ENCODE measurements at places on chromosomes 2 and 18.

- no peak for DNase-seq
These were observed 78.2 kb downstream of the ZEB2 start for GRCh38 chr2:144441711-144442141.

- no peak for DNase-seq
These were observed 52.5 kb downstream of the MBP start for GRCh38 chr18:77079954-77080682.

DNA sequence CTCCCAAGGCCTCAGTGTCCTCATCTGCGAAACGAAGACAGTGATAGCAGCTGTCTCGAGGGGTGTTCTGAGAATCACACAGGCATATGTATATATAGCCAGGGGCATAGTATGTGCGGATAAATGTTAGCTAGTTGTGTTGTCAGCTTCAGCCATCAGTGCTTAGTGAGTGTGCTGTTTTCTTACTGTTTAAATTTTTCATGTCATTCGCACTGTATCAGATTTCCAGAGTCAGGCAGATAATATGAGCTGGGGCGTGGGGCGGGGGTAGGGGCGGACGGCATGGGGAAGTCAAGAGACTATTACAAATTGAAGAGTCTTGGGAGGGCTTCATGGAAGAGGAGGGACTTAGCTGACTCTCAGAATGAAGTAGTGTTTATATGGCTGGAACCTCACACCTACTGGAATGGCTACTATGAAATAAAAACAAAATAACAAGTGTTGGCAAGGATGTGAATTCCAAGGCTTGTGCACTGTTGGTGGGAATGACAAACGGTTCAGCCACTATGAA lies 7.0 kb downstream of the TRAPPC12 start:
- no peak for DNase-seq

- DNase-seq, result peak; percentile 74
These were observed 366.0 kb upstream of the SLC14A2 start for GRCh38 chr18:45249246-45249661.

DNA sequence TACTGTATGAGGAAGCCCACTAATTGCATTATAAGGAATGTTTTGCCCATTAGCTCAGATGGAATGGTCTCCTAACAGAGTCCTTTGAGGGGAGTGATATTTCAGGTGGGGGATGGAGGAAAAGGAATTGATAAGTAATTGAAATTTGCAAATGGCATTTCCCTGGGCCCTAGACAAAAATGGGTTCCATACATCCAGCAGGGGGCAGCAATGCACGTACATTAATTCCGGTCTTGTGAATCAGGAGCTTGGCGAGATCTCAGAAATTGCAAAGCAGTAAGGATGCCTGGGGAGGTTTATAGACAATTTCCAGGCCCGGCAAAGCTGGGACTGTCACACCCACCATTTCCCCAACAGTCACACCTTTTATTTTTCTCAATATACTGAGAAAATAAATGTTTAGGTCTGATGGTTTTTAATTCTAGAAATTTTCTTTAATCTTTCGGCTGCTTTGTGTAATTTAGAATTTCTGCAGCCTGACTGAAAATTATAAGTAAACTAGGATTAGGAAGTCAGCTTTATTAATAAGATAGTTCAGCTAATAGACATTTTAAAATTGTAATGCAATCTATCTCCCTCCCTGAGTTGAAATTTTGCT lies 122.8 kb downstream of the LYPD1 start:
- peak; percentile 84 for DNase-seq

GRCh38 chr2:233791883-233792329 lies 13.8 kb downstream of the MROH2A start:
- DNase-seq, result no peak

DNA sequence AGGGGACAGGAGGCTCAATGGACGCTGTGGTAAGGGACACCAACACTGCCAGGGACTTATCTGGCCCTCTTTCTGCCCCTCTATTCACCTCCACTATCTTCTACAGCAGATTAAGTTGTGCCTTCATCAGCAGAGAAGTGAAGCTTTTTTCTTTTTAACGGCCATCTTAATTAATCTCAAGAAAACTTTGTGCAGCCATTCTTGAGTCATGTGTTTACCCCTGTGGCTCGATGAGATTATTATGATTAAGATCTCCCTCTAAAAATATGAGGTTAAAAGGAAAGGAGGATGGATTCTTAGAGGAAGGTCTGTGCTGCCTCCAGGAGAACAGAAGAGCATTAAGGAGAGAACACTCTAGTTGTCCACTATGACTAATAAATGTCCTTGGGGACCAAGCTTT lies 32.4 kb upstream of the DSC1 start:
- DNase-seq, result no peak

GRCh38 chr2:69615078-69615625 lies 28.4 kb downstream of the AAK1 start:
- DNase-seq, result no peak

GRCh38 chr2:70785137-70785911 lies 5.1 kb downstream of the FIGLA start:
- peak; percentile 56 for DNase-seq

DNA sequence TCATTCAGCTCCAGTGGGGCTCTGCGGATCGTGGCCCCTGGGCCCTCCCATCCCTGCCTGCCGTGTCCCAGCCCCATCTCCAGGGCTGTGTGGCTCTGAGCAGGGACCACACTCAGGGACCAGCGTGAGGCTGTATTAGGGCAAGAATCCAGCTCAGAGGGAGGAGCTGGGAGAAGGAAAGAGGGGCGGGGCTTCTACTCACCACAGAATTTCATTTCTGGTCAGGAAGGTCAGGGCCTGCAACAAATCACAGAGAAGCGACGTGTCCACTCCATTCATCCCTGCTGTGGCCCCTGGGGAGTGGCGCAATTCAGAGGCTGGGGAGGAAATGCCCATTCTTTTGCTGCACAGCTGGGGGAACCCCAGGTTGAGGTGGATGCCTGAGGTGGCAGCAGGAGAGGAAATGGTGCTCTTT lies 828 bp downstream of the CIB4 start:
- peak; percentile 71 for DNase-seq

DNA sequence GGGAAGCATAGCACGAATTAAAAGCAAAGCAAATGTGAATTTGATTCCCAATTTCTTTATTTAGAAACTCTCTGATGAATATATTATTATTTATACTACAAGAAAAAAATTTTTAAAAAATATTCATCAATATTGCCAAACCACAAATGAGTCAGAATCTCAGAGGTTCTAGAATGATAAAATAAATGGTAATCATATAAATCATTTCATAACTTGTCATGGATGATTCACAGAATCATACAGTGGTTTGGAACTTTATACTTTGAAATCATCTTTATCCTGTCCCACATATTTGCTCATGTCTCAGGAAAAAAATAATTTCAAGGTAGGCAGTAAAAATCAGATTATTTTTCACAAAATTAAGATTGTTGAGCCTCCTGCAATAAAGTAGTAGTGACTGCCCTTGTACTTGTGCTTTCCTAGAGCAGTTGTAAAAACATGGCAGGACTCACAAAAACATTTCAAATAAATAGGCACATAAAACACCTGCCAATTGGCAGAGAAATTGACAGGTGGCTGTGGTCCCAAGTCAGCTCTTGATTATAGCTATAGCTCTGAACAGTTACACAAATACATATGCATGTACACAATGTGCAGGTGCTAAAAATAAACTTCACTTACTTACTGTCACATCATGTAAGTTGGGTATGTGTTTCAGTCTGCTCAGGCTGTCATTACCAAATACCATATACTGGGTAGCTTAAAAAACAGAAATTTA lies 273.9 kb upstream of the SESTD1 start:
- DNase-seq, result peak; percentile 68

GRCh38 chr2:215277944-215278343 lies 33.9 kb upstream of the ATIC start:
- no peak for DNase-seq

DNA sequence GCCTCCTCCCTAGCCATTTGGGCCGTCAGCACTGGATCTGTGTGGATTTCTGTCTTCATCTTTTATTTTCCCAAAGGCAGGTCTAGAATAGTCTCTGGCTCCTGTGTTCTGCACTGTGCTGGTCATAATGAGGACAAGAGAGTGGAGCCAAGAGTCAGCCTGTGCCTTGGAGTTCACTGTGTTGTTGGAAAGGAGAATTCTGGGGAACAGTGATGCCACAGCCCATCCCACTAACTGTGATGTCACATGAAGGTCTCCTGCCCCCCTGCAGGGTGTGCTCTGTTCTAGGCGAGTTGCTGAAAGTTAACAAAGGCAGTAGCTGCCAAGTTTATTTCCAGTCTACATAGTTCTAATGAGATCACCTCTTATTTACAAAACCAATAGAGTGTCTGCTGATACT lies 248.5 kb downstream of the TPGS2 start:
- DNase-seq, result peak; percentile 77

DNA sequence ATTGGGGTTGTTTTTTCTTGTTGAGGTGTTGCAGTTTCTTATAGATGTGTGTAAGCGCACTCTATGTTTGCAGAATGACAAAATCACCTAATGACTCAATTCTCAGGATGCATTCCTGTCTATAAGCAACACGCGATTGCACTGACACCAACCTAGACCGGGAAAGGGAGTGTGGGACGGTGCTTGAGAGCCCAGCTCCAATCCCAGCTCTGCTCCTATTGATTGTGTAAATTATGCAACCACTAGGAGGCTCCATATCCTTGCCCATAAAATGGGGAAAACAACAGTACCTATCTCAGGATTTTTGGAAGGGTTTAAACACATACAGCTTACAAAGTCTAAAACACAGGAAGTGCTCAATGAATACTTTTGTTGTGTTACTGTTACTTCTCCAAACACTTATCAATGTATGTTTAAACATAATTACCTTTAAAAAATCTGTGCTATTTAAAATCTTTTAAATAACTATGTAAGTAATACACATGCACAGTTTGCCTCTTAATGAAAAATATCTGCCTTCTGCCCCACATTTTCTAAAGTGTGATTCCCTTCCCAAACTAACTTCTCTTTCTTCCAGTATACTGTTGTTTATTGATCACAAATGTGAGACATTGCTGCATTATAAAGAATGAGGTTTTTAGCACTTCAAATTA lies 132.5 kb downstream of the SPHKAP start:
- peak; percentile 55 for DNase-seq

GRCh38 chr18:10226971-10227370 lies 227.5 kb upstream of the APCDD1 start:
- DNase-seq, result no peak

DNA sequence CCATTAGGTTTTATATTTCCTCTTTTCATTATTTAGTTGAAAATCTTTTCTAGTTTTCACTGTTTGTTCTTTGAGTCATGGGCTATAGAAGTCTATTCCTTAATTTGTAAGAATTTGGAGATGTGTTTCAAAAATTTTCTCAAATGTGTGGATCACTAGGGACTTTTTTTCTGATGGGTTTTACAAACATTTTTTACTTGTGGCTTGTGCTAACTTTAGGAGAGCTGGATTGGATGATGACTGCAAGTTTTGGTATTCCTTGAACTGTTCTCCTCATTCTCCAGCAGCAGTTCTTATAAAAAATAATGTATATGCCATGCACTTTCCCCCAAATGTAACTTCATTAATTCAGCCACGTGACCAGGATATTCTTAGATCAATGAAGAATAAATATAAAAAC lies 94.7 kb upstream of the CWC22 start:
- DNase-seq, result peak; percentile 31

DNA sequence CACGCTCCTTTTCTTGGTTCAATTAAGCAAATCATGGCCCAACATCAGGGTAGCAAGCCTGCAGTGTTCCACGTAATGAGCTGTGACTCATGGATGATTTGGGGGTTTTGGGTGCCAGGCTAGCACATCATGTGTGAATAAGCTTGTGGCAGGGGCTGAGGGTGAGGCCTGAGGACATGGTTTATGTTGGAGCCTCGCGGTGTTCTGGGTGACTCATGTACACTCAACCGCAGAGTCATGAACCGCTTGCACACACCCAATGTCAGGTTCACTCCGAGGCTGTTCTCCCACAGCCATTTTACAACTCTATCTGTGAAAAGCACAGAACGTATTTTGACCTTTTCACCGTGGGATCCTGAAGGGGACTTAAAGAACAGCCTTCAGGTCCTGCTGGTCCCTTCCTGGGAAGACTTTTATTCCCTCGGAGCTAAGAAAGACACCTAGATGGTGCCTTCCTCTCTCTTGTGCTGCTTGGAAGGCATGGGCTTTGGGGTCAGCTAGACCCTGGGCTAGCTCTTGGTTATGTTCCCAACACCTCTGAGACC lies 139.9 kb upstream of the ZEB2 start:
- peak; percentile 80 for DNase-seq

DNA sequence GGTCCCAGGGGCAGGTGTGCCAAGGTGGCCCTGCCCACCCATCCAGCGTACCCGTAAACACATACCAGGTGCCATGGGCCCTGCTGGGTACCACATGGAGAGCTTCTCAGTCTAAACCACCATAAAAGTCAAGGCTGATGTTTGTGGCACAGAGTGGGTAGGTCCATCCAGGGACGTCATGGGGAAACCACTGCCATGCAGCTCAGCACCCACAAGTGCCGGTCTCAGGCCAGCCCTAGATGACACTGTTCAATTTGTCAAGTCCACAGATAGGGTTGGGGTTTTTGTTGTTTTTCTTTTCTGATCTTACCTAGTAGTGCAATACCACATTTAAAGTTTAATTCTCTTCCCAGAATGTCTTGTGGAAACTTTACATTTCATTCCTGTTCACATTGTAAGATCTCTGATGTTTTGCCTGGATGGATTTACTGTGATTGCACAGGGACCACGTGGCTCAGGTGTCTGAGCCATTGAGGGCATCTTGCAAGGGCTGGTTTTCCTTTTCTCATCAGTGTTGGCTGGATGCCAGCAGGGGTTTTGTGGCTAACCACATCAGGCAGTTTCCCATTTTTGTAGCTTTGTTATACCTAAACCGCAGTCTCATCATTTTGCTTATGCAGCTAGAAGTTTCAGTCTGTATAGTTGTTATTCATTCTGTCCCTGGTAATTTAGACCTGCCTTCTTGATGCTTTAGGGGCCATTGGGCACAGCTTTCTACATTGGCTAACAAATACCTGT lies 64.7 kb downstream of the STK25 start:
- DNase-seq, result peak; percentile 75

GRCh38 chr18:64674694-64675093 lies 525.8 kb upstream of the LINC00305 start:
- DNase-seq, result no peak

GRCh38 chr2:54030396-54030741 lies 59.6 kb upstream of the PSME4 start:
- DNase-seq, result no peak

DNA sequence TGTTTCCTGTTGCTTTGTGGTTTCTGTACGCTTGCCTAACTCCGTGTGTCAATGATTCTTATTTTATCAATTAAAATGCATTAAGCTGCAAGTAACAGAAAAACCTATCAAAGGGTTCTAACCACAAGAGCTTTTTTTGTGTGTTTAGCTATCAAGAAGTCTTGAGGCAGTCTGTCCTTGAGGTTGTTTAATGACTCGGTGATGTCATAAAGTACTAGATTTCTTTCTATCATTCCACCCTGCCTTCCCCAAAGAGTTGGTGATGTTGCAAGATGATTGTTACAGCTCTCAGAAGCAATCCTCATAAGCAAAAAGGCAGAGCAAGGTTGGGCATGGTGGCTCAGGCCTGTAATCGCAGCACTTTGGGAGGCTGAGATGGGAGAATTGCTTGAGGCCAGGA lies 51.9 kb upstream of the SPTBN1 start:
- peak; percentile 54 for DNase-seq
